Melanocyte of skin (primary cell): ENCODE measurements at places on chromosomes 3 and 15. TPM values are rescaled to one million over a fixed set of nuclear protein-coding genes. Genes with fewer than 3 reads are reported as not detected.

Gene CCDC39
- not detected in 2 replicates for total RNA-seq

Gene ARGFX
- not detected in 2 replicates for total RNA-seq

Gene ZNF662
- total RNA-seq, result 0.69 and 0.73 TPM in 2 replicates

Gene RHOV
- under 0.01 and 0.36 TPM in 2 replicates for total RNA-seq

Gene FAM81A
- 2.4 and 2.9 TPM in 2 replicates for total RNA-seq

Gene CTXN2
- under 0.01 TPM in 1 of 2 replicates, not detected in the other for total RNA-seq

Gene RPP25
- total RNA-seq, result 31.8 and 67.3 TPM in 2 replicates

Gene TNFAIP8L3
- total RNA-seq, result not detected in 2 replicates

Gene SKIL
- total RNA-seq, result 5.1 and 8.0 TPM in 2 replicates

Gene DISP2
- total RNA-seq, result 0.15 and 0.33 TPM in 2 replicates

Gene KLHL25
- total RNA-seq, result 2.4 and 3.6 TPM in 2 replicates
